Activated CD4-positive, alpha-beta memory T cell treated with anti-CD3 and anti-CD28 coated beads for 36 hours (primary cell): ENCODE measurements at places on chromosomes 1 and 21.
A peak's percentile ranks its signal among the peaks of the same experiment; 100 is the strongest.

DNA sequence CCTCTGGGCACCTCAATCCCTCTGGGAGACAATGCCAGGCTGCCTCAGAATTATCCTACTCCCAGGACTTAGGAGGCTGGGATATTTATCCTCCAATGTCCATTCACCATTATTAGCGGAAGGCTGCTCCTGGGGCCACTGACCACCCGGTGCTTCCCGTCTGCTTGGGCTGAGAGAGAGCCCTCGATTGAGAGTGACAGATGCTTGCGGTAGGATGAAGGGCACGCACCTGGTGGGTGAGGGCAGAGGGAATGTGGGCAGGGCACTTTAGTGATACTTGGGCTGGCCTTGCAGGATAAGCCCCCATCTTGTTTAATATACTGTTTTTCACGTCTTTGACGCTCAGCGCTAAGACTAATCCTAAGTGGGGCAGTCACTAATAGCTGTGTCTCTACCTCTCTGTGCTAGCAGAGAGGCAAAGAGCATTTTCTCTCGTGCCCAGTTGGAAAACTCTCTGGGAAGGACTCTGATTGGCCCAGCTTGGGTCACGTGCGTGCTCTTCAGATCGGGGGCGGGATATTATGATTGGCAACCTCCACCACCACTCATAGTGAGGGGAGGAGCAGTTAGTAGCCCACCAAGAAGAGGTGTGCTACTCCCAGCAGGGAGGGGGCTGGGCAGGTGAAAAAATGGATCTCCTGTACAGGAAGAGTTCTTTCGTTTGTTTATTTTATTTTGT is 10.6 kb upstream of the PARS2 start:
- DNase-seq: peak; percentile 16
- H3K4me1 ChIP-seq: no peaks in the 10 kb centered on the region
- H3K27me3 ChIP-seq: no peaks in the 10 kb centered on the region
- H3K27ac ChIP-seq: no peak overlapping the region
- H3K4me3 ChIP-seq: no peak overlapping the region

DNA sequence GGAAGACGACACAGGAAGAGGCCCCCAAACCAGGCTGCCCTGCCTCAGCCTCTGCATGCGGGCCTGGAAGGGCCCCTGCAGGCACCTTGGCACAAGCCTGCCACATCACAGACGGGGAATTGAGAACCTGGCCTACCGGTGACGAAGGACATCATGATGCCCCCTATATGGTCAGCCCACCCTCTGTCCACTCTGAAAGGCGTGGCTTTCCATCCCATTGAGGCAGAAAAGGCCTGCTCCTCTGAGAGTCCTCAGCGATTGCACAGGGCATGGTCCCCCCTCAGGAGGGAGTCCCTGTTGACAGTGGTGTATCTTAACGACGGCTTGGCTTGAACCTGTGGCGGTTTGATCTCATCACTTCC is 11.4 kb downstream of the KRTAP10-1 start:
- H3K36me3 ChIP-seq: no peaks in the 10 kb centered on the region
- H3K27ac ChIP-seq: no peak overlapping the region
- no peak overlapping the region for H3K4me3 ChIP-seq

GRCh38 chr1:218585511-218586184 is 240.5 kb downstream of the TGFB2 start:
- peaks cover 6% of the 10 kb centered on the region for H3K27me3 ChIP-seq
- H3K4me1 ChIP-seq: no peaks in the 10 kb centered on the region
- no peaks in the 10 kb centered on the region for H3K36me3 ChIP-seq
- no peak overlapping the region for H3K4me3 ChIP-seq
- H3K27ac ChIP-seq: no peak overlapping the region

- H3K36me3 ChIP-seq: no peaks in the 10 kb centered on the region
- H3K27ac ChIP-seq: no peak overlapping the region
- H3K4me1 ChIP-seq: no peaks in the 10 kb centered on the region
Measured at GRCh38 chr1:36717431-36717830, 234.7 kb upstream of the CSF3R start.

GRCh38 chr1:17412093-17412870 is 27.2 kb downstream of the RCC2 start:
- H3K4me3 ChIP-seq: no peak overlapping the region
- no peak overlapping the region for H3K27ac ChIP-seq
- H3K36me3 ChIP-seq: peaks cover 72% of the 10 kb centered on the region
- H3K4me1 ChIP-seq: no peaks in the 10 kb centered on the region
- DNase-seq: no peak
- no peaks in the 10 kb centered on the region for H3K27me3 ChIP-seq

- no peaks in the 10 kb centered on the region for H3K4me1 ChIP-seq
- no peak overlapping the region for H3K27ac ChIP-seq
- DNase-seq: no peak
- H3K27me3 ChIP-seq: peaks cover 6% of the 10 kb centered on the region
Measured at GRCh38 chr1:93021539-93022134, 57.4 kb upstream of the MTF2 start.

DNA sequence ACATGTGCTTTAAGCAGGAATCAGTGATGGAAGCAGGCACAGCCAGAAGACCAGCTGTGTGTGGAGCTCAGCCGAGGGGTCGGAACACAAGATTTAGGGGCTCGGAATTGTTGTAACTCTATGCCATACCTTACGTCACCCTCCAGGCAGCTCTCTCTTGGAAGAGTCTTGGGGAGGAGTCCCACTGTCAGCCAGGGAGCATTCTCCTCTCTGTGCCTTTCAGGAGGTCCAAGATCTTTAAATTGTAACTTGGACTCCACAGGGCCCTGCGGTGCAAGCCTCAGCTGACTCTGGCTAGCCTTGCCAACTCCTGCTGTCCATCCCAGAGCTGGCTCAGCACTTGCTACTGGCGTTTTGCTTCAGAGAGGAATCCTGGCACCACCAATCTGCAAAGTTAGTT is 26.4 kb upstream of the ROR1 start:
- no peak for DNase-seq
- H3K27ac ChIP-seq: no peak overlapping the region
- no peaks in the 10 kb centered on the region for H3K36me3 ChIP-seq

DNA sequence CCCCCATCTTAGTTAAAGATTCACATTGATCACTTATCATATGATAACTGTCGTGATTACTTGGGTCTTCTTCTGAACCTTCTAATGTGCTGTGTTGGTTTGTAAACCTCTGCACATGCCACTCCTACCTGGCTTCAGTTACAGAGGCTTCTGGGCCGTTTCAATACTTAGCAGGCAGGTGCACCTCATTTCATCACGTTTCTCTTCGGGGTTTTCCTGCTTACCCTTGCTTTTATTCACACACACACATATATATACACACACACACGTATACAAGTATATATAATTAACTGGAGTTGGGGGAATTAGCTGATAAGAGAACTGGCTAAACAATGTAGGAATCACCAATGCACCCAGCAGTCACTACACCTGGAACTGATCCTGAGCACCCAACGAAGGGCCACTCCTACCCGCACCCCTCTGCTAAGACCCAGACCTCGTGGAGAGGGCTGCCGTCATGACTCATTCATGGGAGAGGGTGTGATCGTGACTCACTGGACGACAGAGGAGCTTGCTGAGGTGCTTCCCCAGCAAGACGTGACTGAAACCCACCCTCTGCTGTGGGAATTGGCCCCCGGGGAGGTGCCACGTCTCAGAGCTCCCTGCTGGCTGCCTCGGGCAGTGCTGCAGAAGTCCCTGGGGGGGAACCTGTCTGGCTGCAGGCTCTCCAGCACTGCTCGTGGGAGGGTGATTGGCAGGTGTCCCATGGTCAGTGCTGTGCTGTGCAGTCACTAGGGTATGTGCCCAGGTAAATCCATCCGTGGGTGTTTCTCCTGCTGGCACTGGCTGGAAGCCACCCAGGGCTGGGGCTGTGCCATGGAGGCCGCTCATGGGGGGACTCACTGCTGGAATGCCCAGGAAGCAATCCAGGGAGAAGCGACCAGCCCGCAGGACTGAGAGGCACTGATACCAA is 166.6 kb downstream of the DYRK1A start:
- DNase-seq: peak; percentile 56
- no peaks in the 10 kb centered on the region for H3K36me3 ChIP-seq
- no peak overlapping the region for H3K4me3 ChIP-seq
- H3K27ac ChIP-seq: no peak overlapping the region

GRCh38 chr1:2956576-2956975 is 64.7 kb upstream of the ACTRT2 start:
- no peaks in the 10 kb centered on the region for H3K36me3 ChIP-seq
- H3K4me1 ChIP-seq: no peaks in the 10 kb centered on the region
- no peak overlapping the region for H3K4me3 ChIP-seq
- H3K27me3 ChIP-seq: peaks cover 4% of the 10 kb centered on the region
